Nephron progenitor cell (in vitro differentiated cells): ENCODE measurements at places on chromosomes 16 and 17.

DNA sequence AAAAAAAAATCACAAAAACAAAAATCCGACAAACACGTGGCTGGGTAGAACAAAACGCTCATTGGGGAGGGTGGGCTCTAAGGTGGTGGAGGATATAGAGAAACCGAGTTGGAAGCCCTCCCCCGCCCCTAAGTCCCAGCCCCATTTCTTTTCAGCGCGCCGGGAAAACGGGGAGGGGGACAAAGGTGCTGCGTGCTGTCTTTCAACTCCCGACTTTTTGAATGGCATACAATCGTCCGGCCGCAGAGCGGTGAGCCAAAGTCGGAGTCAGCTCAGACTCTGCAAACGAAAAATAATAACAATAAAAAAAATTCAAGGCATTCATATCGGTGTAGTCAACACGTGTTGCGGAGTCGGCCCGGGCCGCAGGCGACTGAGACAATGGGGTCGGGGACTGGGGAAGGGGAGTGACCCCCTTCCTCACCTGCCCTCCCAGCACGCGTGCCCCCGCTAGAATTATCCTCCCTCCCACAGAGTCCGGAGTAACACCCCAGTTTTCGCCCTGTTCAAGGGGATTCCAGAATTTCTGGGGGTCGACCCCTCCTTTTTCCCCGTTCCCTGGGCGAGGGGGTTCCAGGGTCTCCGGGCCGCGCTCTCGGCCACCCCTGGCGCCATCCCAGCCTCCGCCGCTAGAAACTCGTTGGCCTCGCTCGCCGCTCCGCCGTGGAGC is 1.7 kb upstream of the IGF2BP1 start:
- peaks cover 54% of the 10 kb centered on the region for H3K4me1 ChIP-seq
- peak overlapping the region; percentile 97 for H3K4me3 ChIP-seq
- H3K27me3 ChIP-seq: peaks cover 8% of the 10 kb centered on the region
- DNase-seq: peak; percentile 42

DNA sequence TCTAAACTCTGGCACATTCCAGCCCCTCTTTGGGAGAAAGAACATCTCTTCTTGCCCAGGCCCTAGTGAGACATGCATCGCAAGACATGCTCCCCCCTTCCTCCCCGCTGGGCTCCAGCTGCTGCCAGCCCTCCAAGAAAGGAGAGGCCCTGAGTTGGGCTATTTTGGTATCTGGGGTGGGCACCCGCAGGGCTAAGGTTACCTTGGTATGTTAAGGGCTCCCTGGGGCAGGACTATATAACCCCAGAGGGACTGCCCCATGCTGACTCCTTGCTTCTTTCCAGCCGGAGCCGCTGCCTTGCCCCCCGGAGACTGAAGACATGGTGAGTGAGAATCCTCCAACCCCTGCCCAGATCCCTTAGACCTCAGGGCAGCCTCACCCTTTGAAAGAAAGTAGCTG is at the start of gene MYL11:
TSS of gene MYL11 (plus strand) at position 265 of the 400 bp plus-strand sequence. CDS start at position 321, 56 bp downstream.
- DNase-seq: no peak
- H3K27ac ChIP-seq: peak within 1 kb of the TSS; percentile 92
- peak within 1 kb of the TSS; percentile 28 for H3K4me3 ChIP-seq
- no peaks in the 10 kb centered on the region for H3K36me3 ChIP-seq
- H3K4me1 ChIP-seq: peaks cover 64% of the 10 kb centered on the region

GRCh38 chr16:48269011-48269410 is 21.7 kb upstream of the ABCC11 start:
- H3K4me1 ChIP-seq: no peaks in the 10 kb centered on the region
- H3K4me3 ChIP-seq: no peak overlapping the region
- peaks cover 26% of the 10 kb centered on the region for H3K36me3 ChIP-seq
- no peak for DNase-seq

GRCh38 chr17:8455665-8456209 is 20.1 kb downstream of the NDEL1 start:
- DNase-seq: no peak
- H3K4me1 ChIP-seq: no peaks in the 10 kb centered on the region
- H3K27ac ChIP-seq: peak overlapping the region; percentile 12
- H3K36me3 ChIP-seq: peaks cover 70% of the 10 kb centered on the region

GRCh38 chr16:67562526-67562917 is at the start of gene CTCF:
CTCF (plus strand) TSS chr16:67562526; CDS start chr16:67610833, 48,307 bp downstream.
- peaks cover 34% of the 10 kb centered on the region for H3K4me1 ChIP-seq
- DNase-seq: peak; percentile 82
- peak within 1 kb of the TSS; percentile 89 for H3K4me3 ChIP-seq
- H3K27me3 ChIP-seq: no peaks in the 10 kb centered on the region

GRCh38 chr16:89748076-89748475 is 26.7 kb downstream of the ZNF276 start:
- H3K4me1 ChIP-seq: no peaks in the 10 kb centered on the region
- H3K27ac ChIP-seq: no peak overlapping the region
- H3K4me3 ChIP-seq: no peak overlapping the region
- DNase-seq: no peak
- H3K36me3 ChIP-seq: peaks cover 57% of the 10 kb centered on the region

DNA sequence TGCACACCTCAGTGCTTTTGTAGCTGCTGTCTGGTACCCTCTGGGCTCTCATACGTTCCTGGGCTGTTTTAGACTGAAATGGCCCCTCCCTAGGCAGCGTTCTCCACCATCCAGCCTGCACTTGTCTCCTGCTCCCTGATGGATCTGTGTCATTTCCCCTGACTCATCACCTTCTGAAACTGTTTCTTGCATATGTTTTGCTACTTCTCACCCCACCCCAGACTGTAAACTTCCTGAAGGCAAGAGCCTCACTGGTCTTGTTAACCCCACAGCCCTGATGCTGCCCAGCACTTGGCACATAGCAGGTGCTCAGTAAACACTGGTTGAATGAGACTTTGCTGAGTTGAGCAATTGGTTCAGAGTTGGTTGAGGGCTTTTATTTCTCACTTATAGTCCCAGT is 78.7 kb downstream of the CRISPLD2 start:
- no peak for DNase-seq
- H3K27me3 ChIP-seq: peaks cover 18% of the 10 kb centered on the region
- no peak overlapping the region for H3K27ac ChIP-seq

DNA sequence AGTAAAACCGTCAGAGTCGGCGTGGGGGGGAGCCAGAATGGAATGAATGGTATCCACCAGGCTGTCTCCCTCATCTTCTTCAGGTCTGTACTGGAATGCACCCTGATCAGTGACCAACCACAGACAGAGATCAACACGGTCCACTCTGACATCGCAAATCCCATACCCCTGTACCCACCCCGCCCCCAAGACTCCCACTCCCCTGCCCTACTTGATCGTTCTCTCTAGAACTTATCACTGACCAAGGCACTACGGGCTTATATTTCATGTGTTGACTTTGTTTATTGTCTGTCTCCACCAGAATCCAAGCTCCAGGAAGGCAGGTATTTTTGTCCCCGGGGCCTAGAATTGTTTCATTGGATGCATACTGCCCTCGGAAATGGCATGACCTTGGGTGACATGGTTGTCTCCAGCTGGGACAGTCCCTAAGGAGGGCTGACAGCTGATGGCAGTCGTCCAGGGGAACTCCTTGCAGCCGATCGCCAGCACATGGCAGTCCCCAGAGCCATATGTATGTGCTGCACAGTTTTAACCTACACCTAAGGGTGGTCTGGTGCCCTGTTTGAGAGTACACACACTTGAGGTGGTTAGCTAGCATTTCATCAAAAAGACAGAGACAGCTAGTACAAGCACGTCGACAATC is 526 bp upstream of the MFSD6L start:
- H3K36me3 ChIP-seq: no peaks in the 10 kb centered on the region
- H3K4me1 ChIP-seq: peaks cover 29% of the 10 kb centered on the region
- peak overlapping the region; percentile 38 for H3K4me3 ChIP-seq
- no peak overlapping the region for H3K27ac ChIP-seq
- DNase-seq: no peak

DNA sequence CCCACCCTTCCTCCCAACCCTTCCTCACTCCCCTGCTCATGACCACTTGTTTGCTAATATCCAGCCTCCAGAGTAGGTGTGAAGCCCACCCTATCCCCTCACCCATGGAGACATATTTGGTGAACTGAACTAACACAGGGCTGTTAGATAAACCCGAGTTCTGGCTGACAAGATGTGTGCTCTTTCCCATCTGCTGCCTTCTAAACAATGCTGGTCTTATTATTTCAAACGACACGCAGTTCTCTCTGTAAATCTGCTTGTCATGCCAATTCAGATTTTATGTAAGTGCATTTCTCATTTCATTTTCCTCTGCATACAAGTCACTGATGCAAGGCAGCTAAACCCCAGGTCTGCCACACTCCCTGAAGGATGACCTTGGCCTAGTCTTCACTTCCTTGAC is 343.0 kb upstream of the CDH5 start:
- H3K4me1 ChIP-seq: peaks cover 2% of the 10 kb centered on the region
- no peak overlapping the region for H3K4me3 ChIP-seq
- peaks cover 7% of the 10 kb centered on the region for H3K36me3 ChIP-seq

DNA sequence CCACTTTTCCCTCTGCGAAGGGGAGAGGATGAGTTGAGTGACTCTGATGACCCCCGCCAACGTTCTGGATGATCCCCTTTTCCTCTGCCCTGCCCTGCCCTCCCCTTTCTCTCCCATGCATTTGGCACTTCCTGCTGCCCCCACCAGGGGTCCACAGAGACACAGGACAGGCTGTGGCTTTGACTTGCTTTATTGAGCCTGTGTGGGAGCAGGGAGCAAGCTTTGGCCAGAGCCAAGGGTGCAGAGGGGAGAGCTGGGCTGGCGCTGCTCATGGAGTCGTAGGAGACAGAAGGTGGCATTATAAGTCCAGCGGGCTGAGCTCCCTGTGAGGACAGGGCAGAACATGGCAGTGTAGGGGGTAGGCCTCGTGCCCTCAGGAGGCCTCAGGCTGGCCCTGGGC is 1.6 kb downstream of the PPY start:
- no peak overlapping the region for H3K4me3 ChIP-seq
- no peak overlapping the region for H3K27ac ChIP-seq
- DNase-seq: peak; percentile 80
- peaks cover 63% of the 10 kb centered on the region for H3K4me1 ChIP-seq
- H3K36me3 ChIP-seq: no peaks in the 10 kb centered on the region

DNA sequence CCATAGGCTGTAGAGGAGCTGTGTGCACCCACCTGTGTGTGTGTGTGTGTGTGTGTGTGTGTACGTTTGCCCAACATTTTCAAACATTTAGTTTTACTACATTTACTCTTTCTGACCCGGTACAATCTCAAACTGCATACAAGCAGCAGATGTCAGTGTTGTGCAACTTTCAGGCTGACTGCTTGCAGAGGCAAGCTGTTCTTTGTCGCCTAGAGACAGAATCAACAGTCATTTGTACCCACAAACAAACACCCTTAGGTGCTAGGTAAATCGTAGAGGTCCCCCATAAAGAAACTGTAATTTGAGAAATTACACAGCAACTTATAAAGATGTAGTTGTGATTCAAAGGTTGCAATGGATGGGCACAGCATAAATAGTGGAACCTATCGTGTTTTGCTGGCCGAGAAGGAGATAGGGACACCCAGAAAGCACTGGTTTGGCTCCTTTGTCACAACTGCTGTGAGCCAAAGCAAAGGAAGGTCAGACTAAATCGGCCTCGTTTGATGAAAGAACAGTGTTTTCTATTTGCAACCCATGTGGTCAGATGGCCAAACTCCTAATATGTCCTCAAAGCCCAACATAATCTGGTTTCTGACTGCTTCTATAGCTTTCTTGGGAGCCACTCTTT is 478.4 kb downstream of the TOX3 start:
- DNase-seq: peak; percentile 27
- H3K4me1 ChIP-seq: peaks cover 27% of the 10 kb centered on the region
- no peak overlapping the region for H3K4me3 ChIP-seq
- peak overlapping the region; percentile 93 for H3K27ac ChIP-seq

DNA sequence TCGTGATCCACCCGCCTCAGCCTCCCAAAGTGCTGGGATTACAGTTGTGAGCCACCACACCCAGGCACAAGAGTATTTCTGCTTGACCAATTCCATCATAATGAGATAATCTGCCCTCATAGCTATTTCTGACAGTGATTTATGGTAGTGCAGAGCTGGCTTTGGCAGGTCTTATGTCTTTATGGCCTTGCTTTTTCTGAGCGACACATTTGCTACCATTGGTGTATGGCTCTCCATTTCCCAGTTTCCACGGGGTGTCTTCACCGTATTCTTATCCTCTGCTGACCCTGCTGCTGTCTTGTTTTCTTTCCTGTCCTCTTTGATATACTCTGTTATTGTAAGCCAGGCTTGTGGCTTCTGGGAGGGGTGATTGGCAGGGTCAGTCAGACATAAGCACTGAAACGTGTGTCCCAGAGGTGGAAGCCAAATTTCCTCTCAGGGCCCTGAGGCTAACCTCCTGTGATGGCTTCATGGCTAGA is 161.1 kb upstream of the TBX2 start:
- H3K36me3 ChIP-seq: peaks cover 15% of the 10 kb centered on the region
- peak; percentile 14 for DNase-seq
- H3K4me3 ChIP-seq: peak overlapping the region; percentile 19
- H3K27ac ChIP-seq: no peak overlapping the region
- H3K4me1 ChIP-seq: peaks cover 57% of the 10 kb centered on the region
